ENCODE measurements at places on chromosomes 4 and X. TPM values are rescaled to one million over a fixed set of nuclear protein-coding genes. Genes with fewer than 3 reads are reported as not detected.

Gene ATP1B4
- not detected for total RNA-seq

DNA sequence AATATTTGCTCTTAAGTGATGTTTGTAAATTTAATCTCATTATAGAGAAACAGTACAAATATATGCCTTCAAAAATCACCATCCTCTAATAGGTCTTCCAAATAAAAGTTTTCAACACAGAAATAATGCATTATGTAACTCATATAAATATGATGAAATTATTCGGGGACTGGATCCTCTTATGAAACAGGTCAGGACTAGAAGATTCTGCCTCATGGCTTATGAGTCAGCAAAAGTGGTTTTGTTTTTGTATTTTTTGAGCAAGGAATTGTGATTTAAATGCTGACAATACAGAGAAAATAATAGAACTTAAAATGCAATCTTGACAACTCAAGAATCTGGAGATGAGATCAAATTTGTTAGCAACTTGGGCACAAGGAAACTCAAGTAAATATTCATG is 179.7 kb upstream of the NDP start:
- no peak for DNase-seq

Gene SH3TC1
- total RNA-seq = 25.4 TPM

DNA sequence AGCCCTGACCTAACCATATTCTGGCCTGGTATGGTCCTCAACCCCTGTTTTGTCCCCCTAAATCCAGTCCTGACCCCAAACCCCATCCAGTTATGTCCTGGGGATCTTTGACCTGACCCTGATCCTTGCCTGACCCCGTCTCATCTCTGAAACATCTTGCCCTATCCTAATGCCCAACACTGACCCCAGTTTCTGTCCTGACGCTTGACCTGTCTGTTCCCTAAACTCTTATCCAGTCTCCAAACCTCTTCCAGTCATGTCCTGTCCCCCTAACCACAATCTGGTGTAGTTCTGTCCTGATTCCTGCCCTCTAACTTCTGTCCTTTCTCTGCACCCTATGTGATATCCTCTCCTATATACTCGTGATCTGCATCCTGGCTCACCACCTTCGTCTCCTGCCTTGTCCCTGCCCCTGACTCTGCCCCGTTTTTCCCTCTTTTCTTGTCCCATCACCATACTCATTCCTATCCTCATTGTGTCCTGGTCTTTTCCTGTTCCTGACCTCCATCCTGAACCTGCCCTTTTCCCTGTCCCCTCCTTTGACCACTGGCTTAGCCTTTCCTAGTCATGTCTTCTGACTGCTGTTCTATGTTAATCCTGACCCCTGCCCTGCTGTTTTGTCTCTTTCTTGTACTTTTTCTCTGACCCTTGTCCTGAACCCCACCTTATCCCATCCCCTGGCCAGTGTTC is 4.6 kb upstream of the CCDC120 start:
- DNase-seq = no peak

Gene KLHL15
- total RNA-seq = 10.3 TPM

GRCh38 chr4:38230821-38231563 is 270.8 kb downstream of the PTTG2 start:
- DNase-seq = no peak

- no peak for DNase-seq
Measured at GRCh38 chr4:123449780-123450179, 53.2 kb downstream of the SPRY1 start.

DNA sequence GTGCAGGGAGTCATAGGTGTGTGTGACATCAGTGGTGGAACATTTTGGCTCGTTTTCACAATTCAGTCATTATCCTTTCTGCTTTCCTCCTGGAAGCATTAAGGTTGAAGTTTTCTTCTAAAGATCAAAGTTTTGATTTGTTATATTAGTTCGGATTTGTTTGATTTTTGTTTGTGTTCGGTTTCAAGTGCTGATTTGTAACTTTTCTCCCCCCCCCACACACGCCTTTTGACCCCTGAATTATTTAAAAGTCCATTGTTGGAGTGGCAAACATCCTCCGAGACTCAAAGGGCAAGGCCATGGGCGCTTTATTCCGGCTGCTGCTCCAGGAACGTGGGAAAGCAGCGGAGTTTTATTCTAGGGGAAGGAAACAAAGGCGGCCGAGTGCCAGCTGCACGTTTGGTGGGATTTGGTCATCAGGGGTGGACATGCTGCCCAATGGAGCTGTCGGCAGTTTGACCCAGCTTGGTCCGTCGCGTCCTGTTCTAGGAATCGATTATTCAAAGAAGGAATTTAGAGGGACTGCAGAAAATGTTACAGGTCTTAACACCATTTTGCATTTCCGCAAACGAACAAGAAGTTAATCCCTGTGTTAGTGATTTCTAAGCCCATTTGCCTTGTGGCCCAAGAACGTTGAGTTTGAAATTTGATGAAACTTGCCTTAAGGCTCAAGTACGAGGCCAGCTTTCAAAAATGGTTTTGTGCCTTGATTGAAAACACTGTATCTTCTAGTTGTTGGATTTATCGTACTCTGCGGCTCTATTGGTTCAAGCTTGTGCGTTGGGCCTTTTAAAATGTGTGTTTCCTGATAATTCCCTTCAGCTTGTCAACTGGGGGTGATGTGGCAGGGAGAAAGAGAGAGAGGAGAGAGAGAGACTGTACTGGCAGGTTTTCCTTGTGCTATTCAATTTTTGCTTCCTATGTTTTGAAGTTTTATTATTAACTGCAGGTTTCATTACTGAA is 565 bp upstream of the ZNF41 start:
- DNase-seq = no peak

DNA sequence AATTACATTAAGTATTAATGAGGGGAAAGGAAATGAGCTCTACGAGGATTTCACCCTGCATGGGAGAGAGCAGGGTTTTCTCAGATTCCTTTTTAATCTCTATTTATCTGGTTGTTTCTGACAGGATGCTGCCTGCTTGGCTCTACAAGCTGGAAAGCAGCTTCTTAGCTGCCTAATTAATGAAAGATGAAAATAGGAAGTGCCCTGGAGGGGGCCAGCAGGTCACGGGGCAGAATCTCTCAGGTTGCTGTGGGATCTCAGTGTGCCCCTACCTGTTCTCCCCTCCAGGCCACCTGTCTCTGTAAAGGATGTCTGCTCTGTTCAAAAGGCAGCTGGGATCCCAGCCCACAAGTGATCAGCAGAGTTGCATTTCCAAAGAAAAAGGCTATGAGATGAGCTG is 113.7 kb downstream of the PARM1 start:
- no peak for DNase-seq

Gene NAP1L2
- 1.8 TPM for total RNA-seq

Gene NPNT
- total RNA-seq = 0.17 TPM

Gene REST
- total RNA-seq = 52.4 TPM

DNA sequence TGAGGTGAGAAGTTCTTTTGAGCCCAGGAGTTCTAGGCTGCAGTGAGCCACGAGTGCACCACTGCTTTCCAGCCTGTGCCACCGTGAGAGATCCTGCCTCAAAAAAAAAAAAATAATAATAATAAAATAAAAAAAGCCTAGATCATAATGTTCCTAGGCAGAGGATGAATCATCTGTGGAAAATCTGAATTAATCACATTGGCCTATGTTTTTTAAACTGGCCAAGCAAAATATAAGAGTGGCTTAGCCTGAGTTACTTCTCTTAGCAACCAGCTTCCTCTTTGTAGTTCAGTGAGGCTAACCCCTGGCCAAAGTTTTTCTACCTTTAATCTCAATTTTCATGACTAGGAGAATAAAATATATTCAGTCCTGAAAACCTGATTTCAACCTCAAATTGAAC is 614.6 kb downstream of the PPP4R3C start:
- DNase-seq = no peak

GRCh38 chrX:125004799-125005198 is 314.9 kb upstream of the TEX13C start:
- DNase-seq = no peak

Gene WAS
- total RNA-seq = 122 TPM

DNA sequence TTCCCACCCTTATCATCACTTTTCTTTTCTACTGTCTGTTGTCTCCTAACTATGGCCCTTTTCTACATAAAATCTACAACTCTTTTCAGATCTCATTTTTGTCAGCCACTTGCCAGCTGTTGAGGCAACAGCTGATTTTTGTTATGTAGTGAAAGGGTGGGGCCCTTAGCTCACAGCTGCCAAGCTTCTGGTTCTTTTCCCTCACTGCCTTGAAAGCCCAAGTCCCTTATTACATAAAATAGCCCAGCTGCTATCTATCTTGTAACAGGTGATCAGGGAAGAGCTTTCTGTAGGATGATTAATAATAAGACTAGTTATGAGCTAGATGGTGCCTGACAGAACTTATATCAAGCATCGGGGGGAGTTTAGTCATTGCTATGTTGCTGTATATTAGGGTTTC is 45.9 kb downstream of the ADGRL3 start:
- DNase-seq = no peak

DNA sequence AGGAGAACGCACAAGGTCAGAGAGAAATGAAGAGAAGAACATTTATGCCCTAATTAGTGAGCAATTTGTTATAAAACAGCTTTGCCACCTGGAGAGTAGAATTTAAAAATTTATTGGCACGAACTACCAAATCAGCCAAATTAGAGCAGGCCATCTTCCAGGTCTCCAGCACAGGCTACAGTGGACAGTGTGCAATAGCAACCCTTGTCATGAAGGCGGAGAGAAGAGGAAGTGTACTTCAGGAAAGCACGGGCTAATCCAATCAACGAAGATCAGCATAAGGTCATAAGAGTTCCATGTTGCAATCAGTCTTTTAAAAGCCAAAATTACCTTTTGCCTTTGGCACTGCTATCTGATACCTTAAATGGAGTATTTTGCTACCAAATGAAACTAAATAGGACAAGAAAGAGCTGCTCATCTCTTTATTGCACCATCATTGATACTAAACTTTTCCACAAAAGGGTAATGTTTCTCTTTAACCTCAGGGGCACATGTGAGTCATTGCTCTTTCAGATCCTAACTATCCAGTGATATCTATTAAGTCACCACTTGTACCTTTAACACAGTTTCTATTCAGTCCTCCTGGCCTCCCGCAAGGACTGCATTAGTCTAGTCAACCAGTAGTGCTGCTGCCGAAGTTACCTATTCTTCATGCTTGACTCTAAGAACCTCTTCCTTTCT is 19.9 kb downstream of the ANK2 start:
- DNase-seq = no peak

All from activated T-helper 1 cell treated with anti-CD3 and anti-CD28 coated beads, Interleukin-12 subunit alpha, Interleukin-12 subunit beta, Interleukin-2, Interleukin-4 antibody, amounts not matched to agents 30 ng/mL and 10 ng/mL and 1 ng/mL, durations not matched to agents 14 hours and 24 hours and 36 hours (primary cell).